ENCODE measurements at places on chromosomes 7 and 10.

DNA sequence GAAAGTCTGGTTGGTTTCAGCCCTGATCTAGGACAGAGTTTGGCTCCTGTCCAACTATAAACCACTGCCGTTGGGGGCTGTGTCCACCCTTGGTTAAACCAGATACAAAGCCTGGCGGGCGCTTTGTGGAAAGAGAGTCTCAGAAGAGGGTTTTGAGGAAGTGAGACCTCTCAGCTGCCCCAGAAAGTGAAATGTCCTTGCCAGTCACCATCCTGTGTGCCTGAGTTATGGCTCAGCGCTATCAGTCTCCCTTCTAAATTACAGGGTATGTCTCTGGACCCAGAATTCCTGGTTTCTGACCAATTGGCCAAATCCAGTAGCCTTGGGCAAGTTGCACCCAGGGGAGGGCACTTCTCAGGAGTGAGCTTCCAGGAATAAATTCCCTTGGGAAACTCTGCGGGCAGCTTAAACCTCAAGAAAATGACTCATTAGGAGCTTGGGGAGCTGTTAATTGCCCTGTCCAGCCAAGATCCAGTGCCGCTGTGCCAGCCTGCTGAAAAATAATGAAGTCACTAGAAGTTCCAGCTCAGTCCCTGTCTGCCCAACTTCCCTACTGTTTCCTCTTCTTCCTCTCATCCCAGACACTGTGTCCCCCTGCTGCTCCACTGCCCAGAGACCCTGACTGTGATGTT lies 66.7 kb upstream of the PDZD8 start:
- DNase-seq, result no peak

DNA sequence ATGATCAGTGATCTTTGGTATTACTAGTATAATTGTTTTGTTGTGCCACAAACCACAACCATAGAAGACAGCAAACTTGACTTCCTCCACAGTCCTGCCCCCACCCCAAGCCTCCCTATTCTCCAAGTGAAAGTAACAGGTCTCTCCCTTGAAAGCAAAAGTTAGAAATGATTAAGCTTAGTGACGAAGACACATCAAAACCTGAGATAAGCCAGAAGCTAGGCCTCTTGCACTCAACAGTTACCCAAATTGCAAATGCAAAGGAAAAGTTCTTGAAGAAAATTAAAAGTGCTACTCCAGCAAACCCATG lies 7.5 kb downstream of the SAR1A start:
- no peak for DNase-seq

DNA sequence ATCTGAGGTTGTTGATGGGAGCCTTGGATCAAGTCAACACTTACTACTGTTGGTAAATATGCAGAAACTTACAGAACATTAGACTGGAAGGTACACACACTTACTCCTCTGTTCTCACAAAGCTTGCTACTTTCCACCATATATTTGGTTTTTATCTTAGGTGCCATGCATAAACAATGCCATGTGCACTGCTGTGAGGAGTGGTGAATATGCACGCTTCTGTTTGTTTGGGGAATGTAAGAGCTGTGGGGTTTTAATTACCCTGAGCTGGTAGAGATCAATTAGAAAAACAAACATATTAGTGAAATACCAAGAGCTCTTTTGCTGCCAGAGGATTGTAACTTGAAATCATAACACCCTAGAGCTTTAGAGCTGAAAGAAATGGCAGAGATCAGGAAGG lies 79.8 kb upstream of the ARID5B start:
- DNase-seq, result no peak

- peak; percentile 49 for DNase-seq
Observed at GRCh38 chr7:129784437-129784782, 168.3 kb downstream of the UBE2H start.

GRCh38 chr10:62021128-62021665 lies 119.7 kb downstream of the ARID5B start:
- DNase-seq, result no peak

GRCh38 chr7:36820527-36821170 lies 96.4 kb upstream of the AOAH start:
- DNase-seq, result no peak

GRCh38 chr7:2048531-2048930 lies 184.2 kb downstream of the MAD1L1 start:
- DNase-seq, result no peak

DNA sequence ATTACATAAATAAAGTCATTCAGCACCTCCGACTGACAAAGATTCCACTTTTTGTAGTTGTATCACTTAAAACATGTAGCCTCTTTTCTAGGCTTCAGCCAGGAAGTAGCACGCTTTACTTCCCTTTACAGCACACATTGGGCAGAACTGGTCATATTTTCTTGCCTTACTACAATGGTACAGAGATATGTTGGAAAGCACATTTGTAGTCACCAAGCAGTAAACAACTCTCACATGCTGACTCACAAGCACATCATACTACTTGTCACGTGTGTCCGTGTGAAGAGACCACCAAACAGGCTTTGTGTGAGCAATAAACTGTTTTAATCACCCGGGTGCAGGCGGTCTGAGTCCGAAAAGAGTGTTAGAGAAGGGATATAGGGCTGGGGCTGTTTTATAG lies 1071.8 kb downstream of the DNAJB9 start:
- no peak for DNase-seq

DNA sequence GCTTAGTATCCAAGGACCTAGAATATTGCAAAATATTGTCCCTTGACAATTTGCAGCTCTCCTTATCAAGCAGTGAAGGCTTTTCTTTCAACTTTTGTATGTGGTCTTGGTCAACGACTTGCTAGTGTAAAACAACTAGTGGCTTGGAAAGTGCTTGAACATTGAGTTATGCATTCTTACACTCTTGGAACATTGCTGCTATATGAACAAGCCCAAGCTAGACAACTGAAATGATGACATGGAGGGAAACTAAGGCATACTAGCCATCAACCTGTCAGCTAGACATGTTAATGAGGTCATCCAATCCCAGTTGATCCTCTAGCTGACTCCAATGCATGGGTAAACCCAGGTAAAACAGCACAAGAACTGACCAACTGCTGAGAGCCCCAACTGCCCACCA lies 12.7 kb upstream of the DMTF1 start:
- no peak for DNase-seq

DNA sequence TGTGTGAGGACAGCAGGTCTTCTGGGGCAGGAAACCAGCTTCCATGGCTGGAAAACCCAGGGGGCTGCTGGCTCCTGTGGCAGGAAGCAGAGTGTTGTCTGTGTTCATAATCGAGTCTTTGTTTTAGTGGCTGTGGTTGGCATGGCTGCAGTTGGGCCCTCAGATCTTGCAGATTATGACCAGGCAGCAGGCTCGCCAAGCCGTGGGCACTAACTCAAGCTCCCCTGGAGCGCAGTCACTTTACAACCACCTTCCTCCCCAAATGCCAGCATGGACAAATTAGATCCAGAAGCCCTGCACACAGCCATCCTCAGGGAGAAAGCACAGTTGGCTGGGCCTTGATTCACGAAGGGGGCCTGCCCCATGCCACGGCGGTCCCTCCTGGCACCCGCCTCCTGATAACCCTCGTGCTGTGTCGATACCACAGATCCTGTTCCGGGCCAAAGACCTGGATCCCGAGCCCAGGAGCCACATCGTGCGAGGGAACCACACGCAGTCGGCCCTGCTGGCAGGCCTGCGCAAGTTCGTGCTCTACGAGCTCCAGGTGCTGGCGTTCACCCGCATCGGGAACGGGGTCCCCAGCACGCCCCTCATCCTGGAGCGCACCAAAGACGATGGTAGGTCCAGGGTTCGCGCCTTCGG lies 552.5 kb upstream of the FOXK1 start:
- DNase-seq, result no peak

- peak; percentile 73 for DNase-seq
Observed at GRCh38 chr7:44383566-44383965, 58.2 kb upstream of the CAMK2B start.

DNA sequence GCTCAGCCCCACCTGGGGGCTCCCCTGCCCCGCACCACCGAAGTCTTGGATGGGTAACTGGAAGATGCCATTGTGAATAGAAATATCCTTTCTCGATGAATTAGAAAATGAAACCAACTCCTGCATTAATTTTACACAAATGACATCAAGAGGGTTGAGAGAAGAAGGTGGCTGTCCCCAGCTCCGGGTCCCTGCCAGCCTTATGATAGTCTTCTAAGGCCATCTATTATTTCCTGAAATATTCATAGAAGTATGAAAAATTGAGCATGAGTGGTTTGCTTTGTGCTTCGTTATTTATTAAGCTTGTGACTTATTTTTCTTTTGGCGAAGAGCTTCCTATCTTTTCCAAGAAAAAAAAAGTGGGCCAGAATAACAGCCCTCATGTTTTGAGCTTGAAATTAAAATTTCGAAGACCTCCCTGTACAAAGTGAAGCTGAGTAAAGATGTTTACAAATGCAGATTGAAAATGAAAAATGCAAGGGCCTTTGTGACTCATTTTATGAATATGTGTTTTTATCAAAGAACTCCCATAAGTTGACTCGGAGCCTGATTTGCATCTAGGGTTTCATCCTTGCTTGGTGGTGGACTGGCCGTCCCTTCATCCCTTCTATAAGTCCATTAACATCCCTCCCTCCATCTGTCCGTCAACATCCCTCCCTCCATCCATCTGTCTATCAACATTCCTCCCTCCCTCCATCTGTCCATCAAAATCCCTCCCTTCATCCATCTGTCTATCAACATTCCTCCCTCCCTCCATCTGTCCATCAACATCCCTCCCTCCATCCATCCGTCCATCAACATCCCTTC lies 20.5 kb upstream of the CFAP46 start:
- DNase-seq, result no peak

DNA sequence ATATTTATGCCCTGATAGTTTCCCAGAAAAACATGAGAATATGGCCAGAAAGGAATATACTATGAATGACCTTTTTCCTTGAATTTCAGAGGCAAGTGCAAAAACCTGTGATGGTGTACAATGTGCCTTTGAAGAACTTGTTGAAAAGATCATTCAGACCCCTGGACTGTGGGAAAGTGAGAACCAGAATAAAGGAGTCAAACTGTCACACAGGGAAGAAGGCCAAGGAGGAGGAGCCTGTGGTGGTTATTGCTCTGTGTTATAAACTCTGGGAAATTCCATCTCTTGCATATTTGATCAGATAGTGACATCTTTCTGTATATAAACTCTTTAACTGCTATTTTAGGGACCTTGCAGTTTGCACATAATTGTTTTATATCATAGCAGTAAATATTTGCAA lies 33.7 kb downstream of the RAB18 start:
- DNase-seq, result no peak

DNA sequence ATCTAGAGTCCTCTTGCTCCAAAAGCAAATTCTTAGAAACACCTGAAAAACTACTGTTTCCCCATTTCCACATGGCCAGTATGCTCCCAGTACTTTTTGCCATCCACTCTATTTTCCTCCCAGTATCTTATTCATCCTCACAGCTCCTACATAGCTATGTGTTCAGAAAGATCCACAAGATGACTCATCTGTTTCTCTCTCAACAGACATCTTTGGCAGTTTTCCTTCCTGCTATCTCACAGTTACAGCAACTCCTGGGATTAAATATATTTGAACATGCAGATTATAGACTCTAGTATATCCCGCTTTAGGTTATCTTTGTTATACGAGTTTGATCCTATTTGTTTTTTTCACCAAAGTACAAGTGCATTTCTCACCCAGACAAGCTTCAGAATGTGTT lies 675.6 kb upstream of the POT1 start:
- DNase-seq, result no peak

DNA sequence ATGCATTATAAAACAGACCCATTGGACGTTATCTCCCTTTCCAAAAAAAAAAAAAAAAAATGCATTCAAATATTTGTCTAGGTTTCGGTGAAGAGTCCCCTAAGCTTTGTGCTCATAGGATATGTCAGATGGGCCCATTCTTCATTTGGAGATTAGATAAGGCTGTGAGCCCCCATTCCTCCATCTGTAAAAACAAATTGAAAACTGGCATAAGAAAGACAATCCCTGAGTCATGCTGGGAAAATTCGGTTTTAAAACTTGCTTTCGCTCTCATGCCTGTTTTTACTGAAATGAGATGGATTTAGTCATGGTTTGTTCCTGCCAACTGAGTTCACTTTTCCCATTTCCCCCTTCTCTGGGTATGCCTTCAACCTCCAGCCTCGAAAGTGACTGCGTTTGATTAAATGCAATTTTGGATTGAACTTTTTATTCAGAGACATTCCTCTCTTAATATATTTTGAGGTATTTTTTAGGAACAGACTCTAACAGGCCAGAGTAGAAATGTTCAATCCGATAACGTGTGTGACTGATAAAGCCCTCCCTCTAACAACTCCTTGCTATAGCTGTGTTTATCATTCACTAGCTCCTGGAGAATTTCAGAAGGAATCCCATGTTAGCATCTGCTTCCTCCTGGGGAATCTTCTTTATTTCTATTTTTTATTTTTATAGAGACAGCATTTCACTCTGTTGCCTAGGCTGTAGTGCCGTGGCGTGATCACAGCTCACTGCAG lies 190.9 kb upstream of the LYZL2 start:
- DNase-seq, result no peak

- DNase-seq, result no peak
Observed at GRCh38 chr7:131066635-131067034, 261.0 kb upstream of the MKLN1 start.

DNA sequence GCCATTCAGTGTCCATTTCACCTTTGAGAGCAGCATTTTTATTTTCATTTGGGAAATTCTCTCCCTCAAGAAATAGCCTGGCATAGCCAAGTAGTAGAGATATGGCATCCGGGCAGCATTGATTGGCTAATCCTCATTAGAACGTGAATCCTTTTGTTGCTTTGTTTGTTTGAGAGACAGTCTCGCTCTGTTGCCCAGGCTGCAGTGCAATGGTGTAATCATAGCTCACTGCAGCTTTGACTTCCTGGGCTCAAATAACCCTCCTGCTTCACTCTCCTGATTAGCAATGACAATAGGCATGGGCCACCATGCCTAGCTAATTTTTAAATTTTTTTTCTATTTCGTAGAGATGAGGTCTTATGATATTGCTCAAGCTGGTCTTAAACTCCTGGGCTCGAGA lies 1174.9 kb upstream of the AUTS2 start:
- DNase-seq, result no peak

- no peak for DNase-seq
Observed at GRCh38 chr10:123537188-123537961, 128.8 kb upstream of the GPR26 start.

- no peak for DNase-seq
Observed at GRCh38 chr10:103481974-103482531, 3.0 kb upstream of the CALHM3 start.

GRCh38 chr7:1939434-1940401 lies 269.6 kb downstream of the ELFN1 start:
- DNase-seq, result peak; percentile 16

GRCh38 chr7:116170180-116170579 lies 40.2 kb upstream of the TES start:
- no peak for DNase-seq

GRCh38 chr10:118818621-118819221 lies 64.0 kb upstream of the CACUL1 start:
- no peak for DNase-seq

- DNase-seq, result no peak
Observed at GRCh38 chr10:4651404-4652037, 174.5 kb upstream of the AKR1E2 start.
